ENCODE measurements at places on chromosomes 5 and 9. TPM values are rescaled to one million over a fixed set of nuclear protein-coding genes. Genes with fewer than 3 reads are reported as not detected.
A peak's percentile ranks its signal among the peaks of the same experiment; 100 is the strongest.

The PDE6A gene
- total RNA-seq = 0.02 TPM

- DNase-seq = no peak
Observed at GRCh38 chr5:56479696-56480077, 246.6 kb upstream of the ANKRD55 start.

The CTXN3 gene
- total RNA-seq = not detected

The HTR4 gene
- total RNA-seq = not detected

DNA sequence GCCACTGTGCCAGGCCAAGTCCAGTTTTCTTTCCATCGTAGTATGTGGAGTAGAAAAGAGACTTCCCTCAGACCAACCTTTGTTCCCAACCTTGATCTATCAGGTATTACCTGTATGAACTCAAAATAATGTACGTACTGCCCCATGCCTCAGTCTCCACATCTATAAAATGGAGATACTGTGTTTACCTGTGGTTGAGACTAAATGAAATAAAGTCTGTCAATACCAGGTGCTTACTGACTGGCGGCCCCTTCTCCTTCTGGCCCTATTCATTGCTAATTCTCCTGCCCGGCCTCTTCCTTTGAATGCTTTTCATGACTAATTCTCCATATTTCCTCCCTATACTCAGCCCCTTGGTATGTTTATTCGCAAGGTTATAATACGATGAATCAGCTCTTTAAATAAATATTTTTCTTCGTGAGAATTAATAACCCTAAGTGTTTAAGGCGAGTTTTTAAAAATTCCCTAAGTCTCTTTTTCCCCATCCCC is 89.6 kb upstream of the BASP1 start:
- DNase-seq = peak; percentile 65

DNA sequence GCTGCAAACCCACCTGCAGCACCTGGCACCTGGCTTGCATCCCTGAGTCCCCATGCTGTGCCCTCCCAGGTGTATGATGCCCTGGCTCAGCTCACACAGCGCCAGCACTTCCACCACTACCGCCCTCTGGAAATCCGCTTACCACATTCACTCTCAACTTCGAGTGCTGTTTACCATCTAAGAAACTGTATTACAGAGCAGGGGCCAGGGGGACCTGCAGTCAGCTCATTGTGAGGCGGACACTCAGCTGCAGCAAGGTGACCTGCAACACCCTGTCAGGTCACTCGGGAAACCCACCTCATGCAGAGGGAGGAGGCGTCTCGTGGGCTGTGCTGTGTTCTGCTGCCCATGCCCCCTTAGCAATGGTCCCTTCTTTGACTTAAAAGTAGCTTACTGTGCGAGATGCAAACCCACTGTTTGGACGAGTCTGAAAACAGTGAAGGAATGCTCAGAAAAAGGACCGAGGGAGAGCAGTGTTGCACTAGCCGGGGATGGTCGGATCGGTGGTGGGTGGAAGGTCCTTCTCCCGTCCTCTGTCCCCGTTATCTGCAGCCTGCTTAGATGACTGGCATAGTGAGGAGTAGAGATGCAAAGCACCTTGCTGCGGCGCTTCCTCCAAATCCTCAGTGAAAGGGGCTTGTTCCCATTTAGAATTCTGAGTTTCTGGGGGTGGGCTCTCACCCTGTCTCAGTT is 55.2 kb upstream of the CTSL start:
- DNase-seq = no peak

DNA sequence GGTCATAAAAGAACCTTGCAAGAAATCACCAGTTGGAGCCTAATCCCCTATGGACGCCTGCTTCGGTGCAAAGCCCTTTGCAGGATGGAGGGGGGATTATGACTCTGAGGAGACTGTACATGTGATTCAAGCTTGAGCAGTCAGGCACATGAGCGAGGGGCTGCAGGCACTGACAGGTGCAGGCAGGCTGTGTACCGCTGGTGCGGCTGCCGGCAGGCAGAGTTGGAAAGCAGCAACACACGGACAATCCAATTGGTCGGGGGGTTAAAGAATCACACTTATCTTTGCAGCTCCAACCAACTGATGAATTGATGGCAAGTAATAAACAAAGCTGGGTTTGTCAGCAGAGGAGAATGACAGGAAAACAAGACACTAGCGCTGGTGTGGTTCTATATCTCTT is 5.7 kb downstream of the WHRN start:
- no peak for DNase-seq

DNA sequence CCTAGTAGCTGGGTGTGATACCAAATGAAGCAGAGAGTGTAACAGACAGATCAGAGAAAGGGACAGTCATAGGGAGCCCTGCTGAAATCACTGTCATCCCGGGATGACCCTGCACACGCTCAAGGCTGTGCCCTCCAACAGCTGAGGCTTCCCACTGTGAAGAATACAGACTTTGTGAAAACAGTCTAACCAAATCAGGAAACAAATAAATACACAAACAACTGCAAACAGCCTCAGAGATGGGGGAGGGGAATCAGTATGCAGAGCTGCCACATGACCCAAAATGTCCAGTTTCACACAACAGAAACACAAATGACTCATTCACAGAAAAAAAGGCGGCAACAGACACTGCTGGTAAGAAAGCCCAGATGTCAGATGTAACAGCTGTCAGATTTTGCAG is 101.9 kb downstream of the ADAMTS2 start:
- DNase-seq = no peak

The GRPEL2 gene
- total RNA-seq = 75.5 TPM

DNA sequence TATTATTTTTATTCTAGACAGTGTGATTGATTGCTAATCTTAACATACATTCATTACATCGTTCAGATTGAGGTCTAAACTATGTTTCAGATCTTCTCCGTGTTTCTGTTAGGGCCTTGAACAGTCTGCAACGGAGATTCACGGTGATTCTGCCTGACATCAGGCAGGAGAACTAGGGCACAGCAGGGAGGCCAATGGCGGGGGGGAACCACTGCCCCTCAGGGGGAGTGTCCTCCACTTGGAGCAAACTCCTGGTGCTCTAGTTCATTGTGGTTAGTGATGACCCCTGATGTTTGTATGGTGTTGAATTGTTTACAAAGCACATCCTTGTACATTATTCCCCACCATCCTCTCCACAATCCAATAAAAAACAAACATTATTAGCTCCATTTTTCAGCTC is 173.5 kb downstream of the ZNF608 start:
- no peak for DNase-seq

GRCh38 chr9:119252671-119253299 is 116.5 kb downstream of the BRINP1 start:
- no peak for DNase-seq

The SPINK6 gene
- 0.52 TPM for total RNA-seq

GRCh38 chr9:87445646-87446045 is 52.0 kb upstream of the DAPK1 start:
- peak; percentile 5 for DNase-seq

GRCh38 chr9:116479056-116479544 is 208.0 kb upstream of the TRIM32 start:
- DNase-seq = no peak

The BNC2 gene
- 5.8 TPM for total RNA-seq

DNA sequence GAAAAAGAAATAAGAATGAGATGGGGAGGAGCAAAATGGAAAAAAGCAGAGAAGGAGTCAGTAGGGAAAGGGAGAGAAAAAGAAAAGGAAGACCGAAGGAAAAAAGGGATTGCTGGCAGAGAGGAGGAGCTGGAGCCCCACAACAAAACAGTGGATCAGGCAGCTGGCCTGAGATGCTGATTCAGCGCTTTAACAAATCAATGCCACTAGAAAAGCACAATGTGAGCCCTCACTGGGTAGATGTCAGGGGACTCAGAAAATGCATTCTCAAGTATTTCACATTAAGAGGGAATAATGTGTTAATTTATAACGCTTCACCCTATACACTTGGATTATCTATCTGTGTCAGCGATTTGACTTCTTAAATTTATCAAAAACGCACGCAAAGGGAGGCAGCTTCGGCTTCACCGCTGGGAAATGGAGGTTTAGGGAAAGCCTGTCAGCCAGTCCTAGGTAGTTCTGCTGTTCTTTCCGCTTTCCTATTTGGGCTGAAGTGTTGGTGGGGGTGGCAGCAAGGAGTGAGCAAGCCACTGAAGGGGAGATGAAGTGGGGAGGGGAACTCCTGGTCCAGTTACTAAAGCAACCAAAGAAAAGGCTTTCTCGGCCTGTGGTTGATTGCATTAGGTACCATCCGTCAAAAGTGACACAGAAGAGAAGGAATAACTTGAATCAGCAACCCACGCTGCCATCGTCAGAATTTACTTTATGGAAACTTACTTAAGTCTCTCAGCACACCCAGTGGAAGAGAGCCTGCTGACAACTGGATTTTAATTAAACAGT is 161.6 kb downstream of the BNC2 start:
- DNase-seq = no peak

- DNase-seq = no peak
Observed at GRCh38 chr5:143582176-143582575, 178.7 kb upstream of the NR3C1 start.

- no peak for DNase-seq
Observed at GRCh38 chr5:44659334-44659733, 149.4 kb upstream of the MRPS30 start.

DNA sequence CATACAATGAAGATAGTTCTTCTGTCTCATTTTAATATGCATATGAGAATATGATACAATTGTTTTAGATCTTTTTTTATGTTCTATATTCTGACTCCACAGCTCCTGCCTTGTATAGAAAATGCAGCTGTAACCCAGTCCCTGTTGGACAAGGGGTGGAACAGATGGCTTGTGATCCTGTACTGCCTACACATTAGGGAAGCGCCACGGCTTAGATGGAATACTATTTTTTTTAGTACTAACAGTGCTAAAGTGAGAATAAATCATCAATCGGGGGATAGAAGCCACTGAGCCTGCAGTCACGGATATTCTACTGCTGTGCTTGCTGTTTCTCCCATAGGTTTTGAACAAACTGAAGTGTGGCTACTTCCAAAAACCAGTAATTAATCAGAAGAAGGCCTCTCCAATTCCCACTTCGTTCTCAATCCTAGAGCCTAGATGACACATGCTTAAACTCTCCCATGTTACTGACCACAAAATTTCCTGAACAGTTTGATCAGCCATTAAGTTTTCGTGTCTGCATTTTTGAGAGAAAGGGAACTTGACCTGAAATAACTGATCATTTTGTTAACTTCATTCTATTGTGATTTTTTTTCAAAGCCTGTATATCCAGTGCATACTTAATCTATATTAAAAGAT is 150.3 kb downstream of the CDH18 start:
- DNase-seq = no peak

The LAMC3 gene
- total RNA-seq = 9.2 TPM

The PCDHB12 gene
- 0.99 TPM for total RNA-seq

DNA sequence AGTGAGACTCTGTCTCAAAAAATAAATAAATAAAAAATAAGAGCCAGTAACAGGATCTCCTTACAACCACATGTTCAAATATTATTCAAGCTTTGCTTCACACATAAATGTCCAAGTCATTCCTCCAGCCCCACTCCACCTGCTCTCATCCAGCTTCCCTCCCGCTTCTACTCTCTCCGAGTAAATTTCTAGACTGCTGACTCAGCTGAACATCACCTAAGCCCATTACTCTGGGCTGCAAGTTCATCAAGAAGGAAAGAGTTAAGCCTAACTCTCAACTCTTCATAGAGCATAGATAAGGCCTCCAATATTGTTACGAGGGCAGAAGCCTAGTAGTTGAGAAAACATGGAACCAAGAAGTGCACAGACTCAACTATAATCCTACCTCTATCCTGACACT is 300.2 kb downstream of the FBXL17 start:
- DNase-seq = no peak

DNA sequence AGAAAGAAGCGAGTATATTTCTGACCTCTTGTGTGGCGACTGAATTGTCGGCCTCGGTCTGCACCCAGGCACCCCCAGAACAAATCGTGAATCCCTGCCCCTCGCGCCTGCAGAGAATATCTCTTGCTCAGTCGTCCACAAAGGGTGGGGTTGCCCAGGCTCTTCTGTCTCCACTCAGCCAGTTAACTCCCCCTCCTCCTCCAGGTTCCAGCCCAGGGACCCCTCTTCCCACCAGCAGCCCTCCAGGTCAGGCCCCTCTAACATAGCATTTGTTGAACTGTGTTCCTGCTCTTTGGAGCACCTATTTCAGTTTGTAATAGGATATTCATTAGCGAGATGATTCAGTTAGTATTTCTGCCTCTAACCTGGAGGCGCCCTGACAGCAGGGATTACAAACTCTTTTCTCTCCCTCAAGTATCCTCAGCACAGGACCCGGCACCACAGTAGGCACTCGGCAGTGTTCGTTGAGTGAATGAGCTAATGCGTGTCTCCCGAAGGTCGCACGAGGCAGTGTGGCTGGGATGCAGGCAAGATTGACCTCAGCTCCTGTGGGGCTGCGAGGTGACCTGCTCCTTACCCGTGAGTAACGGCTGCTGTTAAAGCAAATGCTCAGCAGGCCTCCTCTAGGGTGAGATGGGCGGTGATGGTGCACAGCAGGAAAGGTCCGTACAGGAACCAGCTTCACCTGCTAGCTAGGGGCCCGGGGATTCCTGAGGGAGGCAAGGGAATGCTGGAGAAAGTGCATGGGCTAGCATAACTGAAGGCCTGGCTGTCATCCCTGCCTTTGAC is 25.8 kb downstream of the ZBTB34 start:
- DNase-seq = no peak

The SETX gene
- 52.8 TPM for total RNA-seq

The PRKACG gene
- not detected for total RNA-seq

The EGFLAM gene
- total RNA-seq = 53.0 TPM

The ANKDD1B gene
- total RNA-seq = 0.17 TPM

DNA sequence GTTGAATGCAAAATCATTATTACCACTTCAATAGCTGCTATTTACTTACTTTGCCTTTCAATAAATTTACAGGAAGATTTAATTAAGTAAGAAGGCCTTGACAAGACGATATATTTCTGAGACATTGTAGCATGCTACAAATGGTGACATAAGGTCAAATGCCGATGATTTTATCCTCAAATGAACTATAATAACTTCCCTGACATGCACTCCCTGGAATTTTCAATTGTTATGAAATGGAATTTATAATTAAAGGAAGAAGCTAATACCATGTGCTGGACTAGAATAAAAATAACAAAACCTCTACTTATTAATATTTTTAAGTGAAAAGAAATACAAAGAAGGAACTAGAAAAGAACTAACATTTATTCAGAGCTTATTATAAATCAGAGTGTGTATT is 30.2 kb upstream of the ITGA1 start:
- no peak for DNase-seq

GRCh38 chr9:132099167-132099566 is 19.5 kb upstream of the MED27 start:
- DNase-seq = no peak

DNA sequence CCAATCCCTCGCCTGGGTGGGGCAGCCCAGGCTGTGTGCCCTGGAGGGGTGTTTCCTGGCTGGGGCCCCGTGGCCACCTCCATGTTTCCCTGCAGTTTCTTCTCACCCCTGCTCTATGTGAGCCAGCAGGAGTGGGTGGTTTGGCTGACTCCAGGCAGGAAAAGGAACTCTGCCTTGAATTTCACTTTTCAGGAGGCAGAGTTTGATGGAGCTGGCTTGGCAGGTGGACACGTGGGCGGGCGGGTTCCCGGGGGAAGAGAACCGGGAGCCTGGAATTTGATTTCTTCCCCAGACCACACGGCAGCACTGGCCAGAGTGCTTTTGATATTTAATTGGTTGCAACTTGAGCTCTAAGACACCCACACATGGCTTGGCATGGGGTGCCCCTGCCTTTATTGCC is 119.8 kb upstream of the PANK3 start:
- DNase-seq = no peak
